ENCODE measurements at places on chromosomes 6 and 20.

- no peak for DNase-seq
These were observed 366.9 kb upstream of the BTBD3 start for GRCh38 chr20:11550657-11551338.

GRCh38 chr6:113823916-113824315 lies 33.2 kb upstream of the MARCKS start:
- DNase-seq, result no peak

DNA sequence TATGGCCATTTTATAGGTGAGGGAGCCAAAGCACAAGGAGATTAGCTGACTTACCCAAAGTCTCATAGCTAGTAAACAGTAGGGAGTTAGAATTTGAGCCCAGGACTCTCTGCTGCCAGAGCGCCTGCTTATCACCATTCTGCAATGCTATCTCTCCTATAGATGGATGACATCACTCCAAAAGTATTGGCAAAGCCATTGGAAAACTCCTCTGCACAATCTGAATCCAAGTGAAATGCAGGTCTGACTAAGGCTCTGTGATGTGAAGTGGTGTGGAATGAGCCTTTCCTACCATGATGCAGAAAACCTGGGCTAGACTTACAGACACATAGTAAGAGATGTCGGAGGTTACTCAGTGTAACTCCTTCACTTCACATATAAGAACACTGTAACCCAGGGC lies 106.3 kb downstream of the GRM1 start:
- no peak for DNase-seq

DNA sequence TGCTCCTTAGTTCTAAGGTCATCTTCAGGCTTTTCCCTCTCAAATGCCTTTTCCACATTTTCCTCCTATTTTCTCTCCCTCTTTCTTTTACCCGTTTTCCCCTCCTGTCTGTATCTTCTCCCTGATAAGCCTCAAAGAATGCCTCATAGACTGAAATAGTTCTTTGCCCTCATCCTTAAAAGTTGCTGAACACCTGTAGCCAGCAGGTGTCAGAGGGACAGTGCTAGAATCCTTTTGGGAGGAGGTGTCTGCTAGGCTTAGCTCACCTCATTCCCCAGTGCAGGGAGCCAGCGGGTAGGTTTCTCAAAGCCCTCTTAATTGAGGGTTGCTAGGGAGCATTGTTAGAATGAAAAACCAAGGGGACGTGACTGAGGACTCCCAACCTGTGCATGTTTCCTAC lies 204.0 kb downstream of the TSHZ2 start:
- no peak for DNase-seq

DNA sequence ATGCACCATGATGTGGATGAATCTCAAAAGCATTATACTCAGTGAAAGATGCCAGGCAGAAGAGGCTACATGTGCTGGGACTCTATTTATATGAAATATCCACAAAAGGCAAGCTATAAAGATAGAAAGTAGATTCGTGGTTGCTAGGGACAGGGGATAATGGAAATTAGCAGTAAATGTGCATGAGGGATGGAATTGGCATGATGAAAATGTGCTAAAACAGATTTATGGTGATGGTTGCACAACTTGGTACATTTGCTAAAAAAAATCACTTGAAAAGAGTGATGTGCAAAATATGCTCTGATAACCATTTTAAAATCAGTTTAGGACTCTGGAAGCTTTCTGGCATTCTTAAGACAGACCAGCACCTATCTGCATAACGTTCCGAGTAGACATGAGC lies 61.6 kb downstream of the ALDH8A1 start:
- no peak for DNase-seq

DNA sequence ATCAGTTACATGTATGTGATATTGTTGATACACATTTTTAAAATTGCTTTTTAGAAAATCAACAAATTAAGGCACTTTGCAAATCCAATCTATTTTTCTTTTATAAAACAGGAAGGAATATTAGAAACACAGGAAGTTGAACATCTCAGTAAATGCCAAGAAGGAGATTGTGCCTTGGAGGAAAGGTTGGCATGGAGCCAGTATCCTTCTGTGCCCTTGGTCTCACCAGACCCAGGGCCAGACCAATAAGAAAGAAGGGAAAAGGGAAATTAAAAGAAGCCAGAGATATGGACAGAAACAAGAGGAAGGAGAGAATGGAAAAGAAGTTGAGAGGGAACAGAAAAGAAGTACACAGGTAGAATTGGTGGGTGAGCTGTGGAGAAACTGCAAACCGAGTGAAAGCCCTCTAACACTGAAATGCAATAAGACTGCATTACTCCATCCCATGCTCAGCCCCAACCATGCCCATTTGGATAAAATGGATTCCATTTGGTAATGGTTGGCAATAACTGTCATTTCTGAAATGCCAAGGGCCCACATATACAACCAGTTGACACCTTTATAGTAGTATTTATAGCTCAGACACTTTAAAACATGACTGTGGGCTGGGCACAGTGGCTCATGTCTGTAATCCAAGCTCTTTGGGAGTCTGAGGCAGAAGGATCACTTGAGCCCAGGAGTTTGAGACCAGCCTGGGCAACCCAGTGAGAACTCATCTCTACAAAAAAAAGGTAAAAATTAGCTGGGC lies 133.8 kb downstream of the GMPR start:
- DNase-seq, result no peak

Measured in activated gamma-delta T cell treated with anti-CD3 and anti-CD28 coated beads, Interleukin-2, amount 50 U/mL, for 16 hours (primary cell).